Fibroblast of skin of scalp (primary cell): ENCODE measurements at places on chromosomes 7 and 10.
A peak's percentile ranks its signal among the peaks of the same experiment; 100 is the strongest.

- no peak for DNase-seq
These were observed 615 bp downstream of the THAP5 start for GRCh38 chr7:108568801-108569380.

DNA sequence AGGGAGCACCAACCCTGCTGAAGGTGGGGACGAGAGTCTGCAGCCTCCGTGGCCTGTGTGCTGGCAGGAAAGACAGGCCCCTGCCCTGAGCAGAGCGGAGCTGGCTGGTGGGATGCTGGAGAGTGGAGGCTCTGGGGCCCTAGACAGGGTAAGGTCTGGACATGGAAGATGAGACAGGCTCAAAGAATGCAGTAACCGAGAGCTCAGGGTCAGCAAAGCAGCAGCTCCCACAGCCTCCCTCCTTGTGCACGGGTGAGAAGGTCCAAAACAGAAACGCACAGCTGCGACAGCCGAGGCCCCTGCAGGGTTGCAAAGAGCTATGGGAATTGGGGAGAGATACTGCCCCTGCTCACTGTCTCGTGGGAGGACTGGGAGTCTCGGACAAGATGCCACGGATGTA is 80.5 kb downstream of the TNS3 start:
- DNase-seq, result peak; percentile 86

DNA sequence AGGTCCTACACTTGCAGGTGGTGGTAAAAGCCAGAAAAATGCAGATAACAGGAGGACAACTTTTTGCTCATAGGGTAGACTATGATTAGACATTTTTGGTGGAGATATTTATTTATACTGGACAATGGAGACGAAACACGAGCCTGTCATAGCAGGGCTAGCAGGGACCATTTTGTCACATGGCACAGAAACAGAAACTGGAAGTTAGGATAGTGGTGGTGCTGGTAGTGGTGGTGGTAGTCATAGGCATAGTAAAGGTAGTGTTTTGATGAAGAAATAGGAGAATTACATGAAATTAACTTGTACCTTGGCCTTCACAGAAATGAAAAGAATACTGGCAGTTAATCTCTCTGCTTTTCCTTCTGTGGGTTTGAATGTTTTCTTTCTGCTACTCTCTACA is 8.8 kb upstream of the MGAM start:
- DNase-seq, result no peak

DNA sequence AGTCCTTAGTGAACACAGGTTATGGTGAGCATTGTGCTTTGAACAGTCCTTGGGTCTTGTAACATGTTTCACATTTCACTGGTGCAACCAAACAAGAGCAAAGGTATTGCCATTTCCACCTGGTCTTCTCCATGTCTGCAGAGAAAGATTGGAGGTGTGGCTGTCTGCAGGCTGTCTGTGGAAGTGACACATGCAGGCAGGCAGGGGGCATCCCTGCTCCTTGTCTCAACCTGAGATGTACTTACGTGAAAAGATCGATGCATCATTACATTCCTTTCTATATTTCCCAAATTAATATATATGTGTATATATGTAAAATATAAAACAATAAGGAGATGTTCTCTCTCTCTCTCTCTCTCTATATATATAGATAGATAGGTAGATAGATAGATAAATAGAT is 54.3 kb downstream of the LRRC18 start:
- peak; percentile 11 for DNase-seq

- DNase-seq, result no peak
These were observed 1.6 kb upstream of the IDI1 start for GRCh38 chr10:1050554-1050953.

DNA sequence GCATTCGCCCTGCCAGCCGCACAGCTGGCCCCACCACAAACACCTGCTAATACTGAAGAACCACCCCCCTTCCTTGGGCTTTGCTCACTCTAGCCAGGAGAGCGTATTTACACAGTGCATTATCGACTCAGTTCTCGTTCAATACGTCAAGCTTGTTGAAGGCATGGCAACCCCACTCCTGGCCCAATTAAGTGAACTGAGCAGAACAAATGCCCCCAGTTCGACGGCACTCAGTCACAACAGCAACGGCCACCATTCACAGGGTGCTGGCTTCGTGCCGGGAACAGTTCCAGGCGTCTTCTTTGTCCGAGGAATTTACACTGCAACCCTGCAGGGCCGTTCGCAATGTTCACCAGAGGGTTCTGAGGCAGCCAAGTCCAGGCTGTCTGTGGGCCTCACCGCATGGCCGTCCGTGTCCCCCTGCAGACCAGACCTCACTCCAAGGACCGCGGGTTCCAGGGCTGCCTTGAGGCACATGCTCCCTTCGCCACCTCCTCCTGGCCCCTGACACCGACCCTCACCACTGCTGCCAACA is 175.3 kb downstream of the DIP2C start:
- no peak for DNase-seq

GRCh38 chr7:8325067-8325466 is 63.1 kb upstream of the ICA1 start:
- no peak for DNase-seq

GRCh38 chr10:101182936-101183335 is 46.3 kb downstream of the LBX1 start:
- no peak for DNase-seq

- DNase-seq, result no peak
These were observed 4.9 kb downstream of the PPP2R2D start for GRCh38 chr10:131905603-131906268.

GRCh38 chr7:84102213-84102612 is 92.4 kb downstream of the SEMA3A start:
- peak; percentile 35 for DNase-seq
